ENCODE measurements at places on chromosomes 5 and 9.

GRCh38 chr5:40502736-40503135 lies 177.0 kb upstream of the PTGER4 start:
- DNase-seq: no peak

DNA sequence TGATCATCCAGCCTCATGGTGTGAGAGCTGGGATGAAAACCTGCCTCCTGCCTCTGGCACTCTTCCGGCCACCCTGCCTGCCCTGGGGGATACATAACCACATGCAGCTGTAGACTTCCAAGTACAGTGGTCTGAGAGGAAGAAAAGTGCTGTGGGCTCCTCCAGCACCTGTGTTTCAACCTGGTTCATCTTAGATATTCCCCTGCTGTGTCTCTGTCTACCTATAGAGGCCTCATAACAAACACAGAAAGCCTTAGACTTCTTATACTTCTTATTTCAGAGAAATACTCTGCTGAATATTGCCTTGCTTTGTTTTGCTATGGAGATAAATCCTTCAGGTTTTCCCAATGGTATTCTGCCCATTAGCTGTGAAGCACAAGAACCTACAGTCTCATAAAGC lies 19.6 kb upstream of the TNFAIP8 start:
- no peak for DNase-seq

- DNase-seq: no peak
Observed at GRCh38 chr5:178651046-178651810, 24.4 kb upstream of the CLK4 start.

DNA sequence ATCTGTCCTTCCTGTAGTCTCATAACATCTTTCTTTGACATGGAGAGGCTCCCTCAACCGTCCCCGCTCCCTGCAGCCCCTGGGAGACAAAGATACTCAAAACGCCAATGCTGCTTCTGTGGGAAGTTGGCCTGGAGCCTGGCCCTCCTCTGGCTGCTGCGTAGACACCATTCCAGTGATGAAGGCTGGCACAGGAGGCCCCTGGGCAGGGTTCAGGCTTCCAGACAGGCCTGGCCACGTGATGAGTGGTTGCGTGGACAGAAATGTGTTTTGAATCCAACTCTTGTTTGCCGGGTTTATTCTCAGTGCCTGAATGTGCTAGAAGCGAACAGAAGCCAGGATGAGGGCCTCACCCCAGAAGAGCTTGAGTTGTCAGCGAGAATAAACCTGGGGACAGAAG lies 43.2 kb upstream of the NKX2-5 start:
- no peak for DNase-seq

DNA sequence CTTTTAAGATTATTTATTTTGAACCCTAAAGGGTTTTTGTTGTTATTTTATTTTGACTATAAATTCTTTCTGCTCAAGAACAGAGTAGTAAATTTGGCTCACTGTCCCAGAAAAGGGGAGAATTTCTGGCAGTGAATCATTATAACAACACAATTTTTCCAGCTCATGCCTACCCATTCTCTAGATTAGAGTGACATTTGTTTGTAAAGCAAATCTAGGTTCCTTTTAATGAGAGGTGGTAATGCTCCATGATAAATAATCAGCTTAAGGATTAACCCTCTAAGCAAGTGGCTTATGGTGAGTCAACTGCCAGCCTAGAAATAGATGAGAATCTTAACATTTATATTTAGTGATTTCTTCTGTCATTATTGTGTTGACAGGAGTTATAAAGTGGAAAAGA lies 409.2 kb downstream of the NFIB start:
- no peak for DNase-seq

GRCh38 chr5:75057561-75057960 lies 5.2 kb upstream of the GCNT4 start:
- no peak for DNase-seq

DNA sequence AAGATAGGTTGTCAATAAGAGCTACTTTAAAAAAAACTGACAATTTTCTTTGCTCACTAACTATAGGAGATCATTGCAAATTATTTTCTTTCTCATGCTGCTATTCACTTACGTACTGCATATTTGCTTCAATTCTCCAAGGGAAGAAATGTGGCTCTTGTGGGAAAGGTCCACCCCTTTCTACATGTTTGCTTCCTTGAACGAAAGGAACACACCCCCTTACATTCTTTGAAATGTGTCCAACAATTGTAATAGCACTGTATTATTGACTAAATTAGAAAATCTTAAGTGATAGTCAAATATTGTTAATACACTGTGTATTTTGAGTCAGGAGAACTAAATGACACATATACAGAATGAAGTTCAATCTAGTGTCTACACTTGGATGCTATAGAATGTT lies 5.2 kb downstream of the MEF2C start:
- no peak for DNase-seq

DNA sequence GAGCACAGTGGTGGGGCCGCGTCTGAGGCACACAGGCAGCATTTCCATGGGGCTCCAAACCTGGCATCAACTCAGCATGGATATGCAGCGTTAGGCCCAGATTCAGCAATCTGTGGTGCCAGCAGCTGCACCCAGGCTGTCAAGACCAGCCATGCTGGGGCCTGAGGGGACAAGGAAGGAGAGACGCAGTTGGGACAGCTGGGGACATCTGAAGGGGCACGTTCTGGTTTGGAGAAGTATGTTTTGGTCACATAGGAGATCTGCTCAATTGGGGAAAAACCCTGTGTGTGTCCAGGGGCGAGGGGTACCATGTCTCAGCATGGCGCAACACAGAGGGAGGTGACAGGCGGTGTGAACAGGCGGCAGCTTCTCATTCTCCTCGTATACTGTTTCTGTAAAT lies 66.6 kb upstream of the ECM2 start:
- no peak for DNase-seq

- DNase-seq: no peak
Observed at GRCh38 chr9:131423171-131423581, 29.3 kb downstream of the PRRC2B start.

DNA sequence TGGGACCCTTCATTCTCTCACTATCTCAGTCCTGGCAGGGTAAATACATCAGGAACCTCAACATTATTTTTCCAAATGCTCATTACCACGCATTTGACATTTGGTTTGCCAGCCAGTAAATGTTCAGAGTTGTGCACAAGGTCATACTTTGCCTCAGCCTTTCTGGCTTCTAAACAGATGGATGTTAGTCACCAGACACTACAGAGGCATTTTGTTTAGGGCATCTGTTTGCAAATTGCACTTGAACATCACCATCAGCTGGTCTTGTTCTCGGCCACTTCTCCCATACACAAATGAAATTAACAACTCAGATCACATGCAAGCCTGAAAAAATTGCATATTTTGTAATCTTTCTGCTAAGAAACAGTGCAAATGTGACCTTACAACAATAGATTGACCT lies 75.0 kb upstream of the SLC1A1 start:
- DNase-seq: no peak

DNA sequence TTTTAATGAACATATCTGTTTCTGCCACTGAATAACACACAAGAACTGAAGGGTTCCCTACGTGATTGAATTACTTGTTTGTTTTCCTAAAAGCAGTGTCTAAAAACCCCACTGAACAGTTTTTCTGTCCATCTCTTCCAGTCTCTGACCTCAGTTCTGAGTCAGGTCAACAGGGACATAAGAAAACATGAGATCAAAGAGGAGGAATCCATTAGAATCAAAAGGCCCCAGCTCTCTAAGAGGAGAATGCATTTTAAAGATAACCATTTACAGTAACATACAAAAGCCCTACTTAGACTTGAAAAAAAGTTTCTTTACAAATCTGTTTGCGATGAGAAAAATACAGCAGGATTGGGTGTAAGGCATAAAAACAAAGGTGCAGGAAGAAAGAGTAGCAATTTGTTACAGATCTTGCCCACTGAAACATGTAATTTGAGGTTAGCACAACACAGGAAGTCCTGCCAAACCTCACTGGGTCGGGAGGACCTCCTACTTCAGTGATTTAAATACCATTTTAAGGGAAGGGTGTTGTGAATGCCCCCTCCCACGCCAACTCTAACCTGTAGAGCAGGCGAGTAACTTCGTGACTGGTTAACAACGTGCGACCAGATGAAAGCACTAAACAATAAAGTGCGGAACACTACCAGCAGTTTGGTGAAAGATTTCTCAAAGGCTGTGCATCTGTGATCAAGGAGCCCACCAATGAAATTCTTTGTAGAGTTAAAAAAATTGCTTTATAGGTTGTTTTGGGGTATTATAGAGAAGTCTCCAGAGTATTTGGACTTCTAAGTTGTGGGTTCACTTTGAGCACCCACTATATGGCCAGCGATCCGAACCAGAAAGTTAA lies 1.3 kb downstream of the QSOX2 start:
- DNase-seq: no peak

DNA sequence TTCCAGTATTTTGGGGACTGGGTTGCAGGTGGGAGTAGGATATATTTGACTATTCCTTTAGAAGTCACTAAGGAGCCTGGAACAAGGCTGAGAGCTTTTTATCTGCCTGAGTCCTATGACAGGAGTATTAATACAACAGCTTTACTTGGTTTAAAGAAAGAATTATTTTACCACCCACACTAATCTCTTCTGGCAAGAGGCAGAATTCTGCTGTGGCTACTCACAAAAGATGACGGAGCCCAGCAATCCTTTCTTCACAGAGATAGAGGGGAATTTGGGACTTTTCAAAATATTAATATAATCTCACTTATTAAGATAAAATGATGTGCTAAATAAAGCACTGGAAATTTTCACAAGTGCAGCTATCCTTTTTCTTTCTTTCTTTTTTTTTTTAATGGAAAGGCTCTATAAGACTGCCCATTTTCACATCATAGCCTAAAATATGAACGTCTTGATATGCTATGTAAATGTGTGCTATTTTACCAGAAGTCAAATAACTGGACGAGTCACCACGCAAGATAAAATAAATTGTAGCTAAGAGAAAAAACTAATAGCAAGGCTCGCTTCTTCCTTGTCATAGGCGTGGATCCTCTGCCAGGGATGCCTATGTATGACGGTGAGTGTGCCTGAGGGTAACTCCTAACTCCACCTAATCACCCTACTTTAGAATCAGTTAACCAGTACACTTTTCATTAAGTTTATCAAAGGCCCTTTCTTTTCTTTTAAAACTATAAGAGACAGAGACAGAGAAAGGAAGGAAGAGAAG lies 76.3 kb downstream of the ZNF608 start:
- DNase-seq: no peak

DNA sequence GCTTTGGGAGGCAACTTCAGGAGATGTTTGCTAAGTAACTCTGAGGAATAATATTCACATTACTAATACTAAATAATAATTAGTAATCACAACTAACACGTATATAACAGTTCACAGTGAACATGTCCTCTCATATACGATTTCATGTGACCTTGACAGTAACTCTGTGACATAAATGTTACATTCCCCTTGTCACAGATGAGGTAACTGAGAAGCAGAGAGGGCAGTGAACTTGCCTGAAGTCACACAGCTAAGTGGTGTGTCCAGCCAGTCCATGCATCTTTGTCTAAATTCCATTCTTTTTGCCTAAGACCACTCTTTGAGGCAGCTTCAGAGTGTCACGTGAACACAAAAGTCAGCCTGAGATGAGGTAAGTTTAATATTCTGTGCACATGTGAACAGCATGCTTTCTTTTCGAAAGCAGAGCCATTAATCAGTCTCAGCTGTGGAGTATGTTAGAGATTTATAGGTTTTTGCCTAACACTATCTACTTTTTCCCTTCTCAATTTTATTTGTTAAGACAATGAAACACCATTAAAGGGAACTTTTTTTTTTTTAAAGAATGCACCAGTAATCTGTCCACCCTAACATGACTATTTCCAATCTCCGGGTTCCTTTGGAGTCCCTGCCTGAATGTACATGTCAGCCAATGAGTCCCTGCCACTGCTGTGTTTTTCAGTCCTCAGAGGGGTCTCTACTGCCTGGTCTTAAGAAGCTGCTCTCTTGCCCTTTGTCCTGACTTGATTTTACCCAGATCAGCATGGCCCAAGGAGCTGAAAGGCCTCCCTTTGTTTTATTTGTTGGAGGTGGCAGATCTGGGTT lies 43.5 kb downstream of the SH3PXD2B start:
- DNase-seq: no peak

DNA sequence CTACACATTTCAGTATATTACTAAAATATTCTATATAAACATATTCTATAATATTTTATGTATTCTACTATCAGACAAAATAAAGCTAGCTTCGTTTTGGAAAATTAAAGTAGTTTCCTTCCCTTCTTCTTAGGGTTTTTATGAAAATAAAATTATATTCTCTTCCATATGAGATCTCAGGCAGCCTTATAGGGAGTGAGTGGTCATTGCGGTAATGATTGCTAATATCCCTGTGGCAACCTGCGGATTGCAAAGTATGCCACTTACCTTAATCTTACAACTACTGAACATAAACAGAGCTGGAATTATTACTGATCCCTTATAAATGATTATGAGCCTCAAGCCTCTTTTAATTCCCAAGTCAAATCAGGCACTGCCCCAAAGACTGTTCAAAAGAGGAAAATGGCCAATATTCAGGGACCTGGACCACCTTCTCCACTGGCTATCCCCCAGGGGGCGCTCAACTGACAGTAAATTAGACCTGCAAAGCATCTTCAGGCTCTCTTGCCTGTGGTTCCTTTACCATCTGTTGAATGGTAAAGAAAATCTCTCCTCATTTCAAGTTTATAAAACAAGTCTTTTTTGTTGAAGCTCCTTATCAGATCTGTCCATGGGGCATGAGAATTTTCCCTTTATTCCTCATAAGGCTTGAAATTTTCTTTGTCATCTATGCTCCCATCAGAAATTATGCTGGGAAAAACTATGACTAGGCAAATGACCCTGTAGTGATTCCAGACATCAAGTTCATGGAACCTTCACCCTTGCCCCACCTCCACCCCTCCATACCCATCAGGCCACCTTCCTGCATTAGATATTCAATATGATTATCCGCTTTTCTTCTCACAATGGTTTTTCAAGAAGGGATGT lies 163.9 kb downstream of the CEMIP2 start:
- peak; percentile 72 for DNase-seq

GRCh38 chr5:145280214-145280613 lies 554.9 kb downstream of the PRELID2 start:
- DNase-seq: no peak

DNA sequence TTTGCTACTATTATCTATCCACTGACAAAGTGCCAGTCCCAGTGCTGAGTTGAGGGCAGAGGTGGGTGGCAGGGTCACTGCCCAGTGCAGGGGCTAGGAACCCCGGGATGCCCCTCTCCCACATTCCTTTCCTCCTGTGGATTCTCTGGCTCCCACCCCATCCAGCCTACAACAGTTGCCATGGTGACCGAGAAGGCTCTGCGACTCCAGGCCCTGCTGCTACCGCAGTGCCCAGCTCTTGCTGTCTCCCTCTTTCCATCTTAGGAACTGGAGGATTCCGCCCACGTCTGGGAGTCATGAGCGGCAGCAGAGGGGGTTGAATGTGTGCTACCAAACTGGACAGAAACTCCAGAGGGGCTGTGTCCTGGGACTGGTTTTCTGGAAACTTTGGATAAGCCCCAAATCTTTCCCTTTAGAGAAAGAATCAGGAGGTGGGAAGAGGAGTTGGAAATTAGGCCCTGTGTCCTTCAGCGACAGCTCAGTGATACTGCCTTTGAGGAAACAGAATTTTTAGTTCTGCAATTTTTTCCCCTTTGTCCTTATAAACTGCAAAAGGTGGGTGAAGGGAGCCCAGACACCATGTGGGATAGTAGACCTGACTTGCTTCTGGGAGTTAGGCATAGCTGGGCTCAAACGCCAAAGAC lies 20.7 kb upstream of the C5orf47 start:
- DNase-seq: no peak
